ENCODE measurements at places on chromosomes 2 and 18.
A peak's percentile ranks its signal among the peaks of the same experiment; 100 is the strongest.

DNA sequence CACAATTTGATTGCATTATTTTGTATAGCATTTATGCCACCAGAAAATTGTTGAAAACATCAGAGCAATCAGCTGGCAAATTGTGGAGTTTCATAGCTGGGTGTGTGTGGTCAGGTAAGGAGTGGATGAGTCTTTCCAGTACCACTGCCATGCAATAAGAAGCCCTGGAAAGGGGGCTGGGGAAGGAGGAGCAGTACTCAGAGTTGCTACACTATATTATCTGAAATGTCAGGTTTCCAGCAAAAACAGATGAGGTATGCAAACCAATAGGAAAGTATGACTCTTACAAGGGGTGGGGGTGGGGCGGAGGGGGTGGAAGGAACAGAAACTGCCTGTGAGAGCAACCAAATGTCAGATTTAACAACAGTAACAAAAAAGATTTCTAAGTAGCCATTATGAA lies 112.2 kb downstream of the SOS1 start:
- no peak for DNase-seq

GRCh38 chr18:76707534-76707933 lies 114.8 kb upstream of the ZNF236 start:
- DNase-seq: no peak

GRCh38 chr2:167572883-167573619 lies 674.3 kb downstream of the STK39 start:
- DNase-seq: no peak

DNA sequence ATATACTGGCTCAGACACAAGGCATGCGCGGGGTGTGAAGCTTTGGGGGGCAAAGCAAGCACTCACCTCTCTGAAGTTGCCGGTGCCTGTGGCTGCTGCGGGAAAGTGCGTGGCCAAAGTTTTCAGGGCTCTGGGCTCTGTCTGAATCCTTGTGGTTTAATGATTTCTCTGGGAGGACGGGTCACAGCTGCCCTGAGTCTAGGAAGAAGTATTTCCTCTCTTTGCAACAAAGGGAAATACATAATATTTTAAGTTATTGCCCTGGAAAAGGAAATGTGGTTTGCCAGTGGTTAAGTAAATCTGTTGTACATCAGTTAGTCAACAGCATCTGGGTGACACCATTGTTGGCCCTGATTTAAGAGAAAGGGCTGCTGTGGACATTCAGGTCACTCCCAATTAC lies 56.7 kb upstream of the ZDBF2 start:
- DNase-seq: no peak

DNA sequence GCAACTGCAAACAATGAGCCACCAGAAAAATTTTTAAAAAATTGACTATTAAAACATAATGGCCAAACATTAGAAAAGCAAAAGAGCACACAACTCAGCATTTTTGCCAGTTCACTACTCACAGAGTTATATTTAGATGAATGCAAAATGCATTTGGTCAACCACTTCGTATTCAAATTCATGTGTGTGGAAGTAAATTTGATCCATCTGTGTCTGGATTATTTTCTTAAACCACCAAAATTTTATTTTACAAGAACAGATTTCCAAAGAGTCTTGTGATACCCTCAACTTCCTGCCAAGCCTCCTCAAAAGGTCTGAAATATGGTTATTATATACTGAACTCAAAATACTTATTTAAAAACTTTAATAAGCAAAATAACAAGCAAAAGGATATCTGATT lies 57.4 kb downstream of the PPP1R1C start:
- no peak for DNase-seq

DNA sequence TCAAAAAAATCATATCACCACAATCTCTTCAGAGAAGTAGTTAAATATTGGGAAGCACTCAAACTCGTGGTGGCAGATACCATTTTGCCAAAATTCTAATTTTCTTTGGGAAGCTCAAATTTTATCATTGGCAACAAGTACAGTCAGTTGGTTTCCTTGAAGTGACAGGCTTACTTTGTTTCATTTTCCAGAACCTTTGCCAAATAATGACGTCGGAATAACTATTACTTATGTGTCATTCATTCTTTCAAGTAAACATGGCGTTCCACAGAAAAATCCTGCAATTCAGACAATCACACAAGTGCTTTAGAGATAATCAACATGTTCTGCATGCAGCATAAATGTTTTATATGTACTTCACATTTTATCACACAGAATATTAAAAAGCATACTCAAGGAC lies 5.4 kb downstream of the TTLL4 start:
- DNase-seq: no peak

GRCh38 chr2:60410456-60411146 lies 142.9 kb downstream of the BCL11A start:
- DNase-seq: no peak

DNA sequence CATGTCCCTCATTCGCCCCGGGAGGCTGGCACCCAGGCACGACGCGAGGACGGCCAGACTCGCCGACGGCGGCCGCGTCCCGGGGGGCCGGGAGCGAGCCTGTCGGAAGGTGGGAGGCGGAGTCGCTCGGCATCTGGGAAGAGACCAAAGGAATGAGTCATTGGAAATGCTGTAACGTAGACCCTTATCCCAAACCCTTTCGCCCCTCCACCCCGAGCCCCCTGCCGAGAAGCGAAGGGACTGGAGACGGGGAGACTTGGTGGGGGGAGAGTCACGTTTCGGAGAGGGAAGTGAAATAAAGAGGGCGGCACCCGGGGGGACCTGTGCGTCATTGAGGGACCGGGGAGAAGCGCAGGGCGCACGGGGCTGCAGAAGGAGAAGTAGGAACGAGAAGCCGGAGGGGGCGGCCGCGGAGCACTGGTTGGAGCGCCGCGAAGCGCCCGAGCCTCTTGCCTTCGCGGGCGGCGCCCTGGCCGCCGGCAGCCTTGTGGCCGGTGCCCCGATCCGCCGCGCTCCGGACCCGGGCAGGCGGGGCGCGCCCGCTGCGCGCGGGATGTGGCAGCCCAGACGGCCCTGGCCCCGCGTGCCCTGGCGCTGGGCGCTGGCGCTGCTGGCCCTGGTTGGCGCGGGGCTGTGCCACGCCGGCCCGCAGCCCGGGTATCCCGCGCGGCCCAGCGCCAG lies at the start of gene EMILIN2:
Gene EMILIN2 (plus strand): TSS at position 371 of the 681 bp plus-strand sequence. CDS start 183 bp downstream, at position 554.
- peak; percentile 52 for DNase-seq

DNA sequence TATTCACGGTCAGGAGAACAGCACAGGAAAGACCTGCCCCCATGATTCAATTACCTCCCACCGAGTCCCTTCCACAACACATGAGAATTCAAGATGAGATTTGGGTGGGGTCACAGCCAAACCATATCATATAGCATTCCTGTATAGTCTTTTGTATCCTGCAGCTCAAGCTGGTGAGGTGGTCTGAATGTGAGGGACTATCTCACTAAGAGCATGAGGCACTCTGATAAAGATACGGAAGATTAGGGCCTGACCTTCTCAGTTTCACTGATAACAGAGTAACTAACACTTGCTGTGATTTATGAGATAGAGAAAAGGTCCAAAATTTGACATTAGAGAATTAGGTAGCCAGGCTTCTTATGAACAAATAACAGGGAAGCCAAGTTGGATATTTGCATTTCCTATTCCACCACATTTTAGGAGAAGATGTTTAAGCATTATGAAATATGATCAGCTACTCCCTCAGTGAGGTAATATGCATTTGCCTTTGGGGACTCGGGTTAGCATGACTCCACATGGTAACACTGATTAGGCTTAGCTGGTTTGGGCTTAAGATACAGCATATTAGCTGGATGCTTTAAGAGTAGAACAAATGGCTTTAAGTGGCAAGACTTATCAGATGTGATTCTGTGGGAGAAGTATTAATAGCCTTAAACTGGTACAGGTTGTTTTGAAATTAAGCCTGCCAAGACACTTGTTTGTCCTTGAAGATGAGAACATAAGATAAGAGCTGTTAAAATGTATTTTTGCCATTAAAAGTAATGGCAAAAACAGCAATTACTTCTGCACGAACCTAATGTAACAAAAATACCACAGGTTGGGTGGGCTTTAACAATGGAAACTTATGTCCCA lies 106.9 kb upstream of the MSTN start:
- no peak for DNase-seq

DNA sequence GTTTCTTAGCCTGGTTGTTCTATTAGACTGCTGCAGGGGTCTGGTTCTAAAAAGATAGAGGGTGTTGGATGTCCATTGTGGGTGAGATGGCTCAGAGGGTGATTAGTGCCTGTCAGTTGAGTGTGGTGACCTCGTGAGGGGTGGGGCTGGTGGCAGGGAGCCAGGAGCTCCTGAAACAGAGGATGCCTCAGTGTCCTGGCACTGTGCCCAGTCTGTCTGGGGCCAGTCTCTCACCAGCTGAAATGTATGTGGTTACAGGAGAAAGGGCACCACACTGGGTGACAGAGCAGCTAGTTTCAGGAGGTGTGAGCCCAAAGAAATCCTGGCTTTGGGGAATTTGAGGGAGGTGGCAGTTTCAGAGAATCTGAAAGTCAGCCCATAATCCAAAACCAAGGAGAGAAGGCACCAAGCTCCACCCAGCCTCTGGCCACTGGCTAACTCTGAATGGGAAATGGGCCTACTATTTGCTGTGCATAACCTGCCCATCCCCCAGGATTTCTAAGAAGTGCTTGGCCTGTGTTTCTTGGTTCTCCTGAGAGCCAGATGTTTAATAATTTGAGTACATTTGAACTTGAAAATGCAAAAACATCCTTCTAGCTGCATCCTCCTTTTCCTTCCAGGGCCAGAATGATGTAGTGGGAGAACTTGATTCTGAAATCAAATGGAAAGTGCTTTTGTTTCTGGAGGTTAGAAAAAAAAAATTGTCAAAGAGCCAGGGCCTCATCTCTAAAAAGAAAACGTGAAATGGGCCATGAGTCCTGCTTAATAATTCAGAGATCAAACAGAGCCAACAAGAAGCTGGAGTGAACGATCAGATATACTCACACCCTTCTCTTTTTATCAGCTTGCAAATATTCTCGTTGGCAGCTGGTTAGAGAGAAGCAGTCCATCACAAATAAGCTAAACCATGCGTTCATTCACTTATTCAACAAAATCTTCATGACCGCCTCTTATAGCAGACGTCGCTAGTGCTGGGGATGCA lies 92.3 kb downstream of the B3GNT2 start:
- peak; percentile 62 for DNase-seq

DNA sequence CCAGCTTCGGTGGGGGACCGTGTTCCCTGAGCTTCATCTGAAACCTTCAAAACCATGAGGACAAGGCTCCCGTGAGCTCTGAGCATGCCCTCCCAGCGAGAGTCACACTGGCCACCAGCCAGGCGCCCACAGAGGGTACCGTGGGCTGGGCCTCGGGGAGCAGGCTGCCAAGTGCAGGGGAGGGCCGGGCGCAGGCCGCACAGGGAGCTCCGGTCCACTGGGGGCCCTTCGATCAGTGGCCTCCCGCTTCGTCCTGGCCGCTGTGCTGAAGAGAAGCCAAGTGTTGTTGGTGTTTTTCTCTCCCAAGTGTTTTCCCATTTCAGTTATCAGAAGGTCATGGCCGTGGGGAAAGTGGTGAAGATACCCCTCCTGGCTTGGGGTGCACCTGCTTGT lies 144.4 kb downstream of the PTGR3 start:
- DNase-seq: no peak

DNA sequence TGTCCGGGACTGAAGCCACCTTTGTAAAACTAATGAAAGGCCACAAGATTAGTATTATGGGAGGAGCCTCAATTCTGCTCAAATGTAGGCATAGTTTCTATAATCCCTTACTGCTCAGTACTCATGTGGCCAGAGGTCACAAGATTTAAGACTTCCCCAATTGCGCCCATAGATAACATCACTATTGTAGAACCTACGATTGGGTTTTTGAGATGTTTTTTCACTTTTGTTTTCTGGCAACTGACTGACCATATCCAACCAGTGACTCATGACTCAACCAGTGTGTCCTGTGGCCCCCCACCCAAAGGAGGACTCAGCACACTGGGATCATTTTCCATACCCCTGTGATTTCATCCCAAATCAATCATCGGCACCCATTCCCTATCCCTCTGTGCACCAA lies 15.2 kb upstream of the TSPYL6 start:
- DNase-seq: no peak

DNA sequence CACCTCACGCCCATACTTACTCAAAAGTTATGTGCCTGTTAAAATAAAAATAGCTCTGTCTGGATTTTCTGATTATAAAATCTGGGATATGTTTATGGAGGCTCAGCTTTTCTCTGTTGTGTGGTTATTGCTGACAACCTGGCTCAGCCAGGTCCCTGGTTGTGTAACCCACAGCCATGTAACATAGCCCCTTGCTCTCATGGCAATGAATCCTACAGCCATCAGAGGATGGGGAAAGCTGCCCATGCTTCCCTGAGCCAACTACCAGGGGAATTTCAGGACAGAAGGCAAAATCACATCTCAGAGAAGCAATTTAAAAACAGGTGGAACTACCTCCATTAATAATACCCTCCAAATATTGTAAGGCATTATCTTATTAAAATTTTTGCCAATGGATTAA lies 29.7 kb downstream of the ST8SIA5 start:
- no peak for DNase-seq

- no peak for DNase-seq
Observed at GRCh38 chr2:114031605-114032505, 142.0 kb downstream of the ACTR3 start.

GRCh38 chr2:241866790-241867645 lies 2.5 kb upstream of the RTP5 start:
- no peak for DNase-seq

DNA sequence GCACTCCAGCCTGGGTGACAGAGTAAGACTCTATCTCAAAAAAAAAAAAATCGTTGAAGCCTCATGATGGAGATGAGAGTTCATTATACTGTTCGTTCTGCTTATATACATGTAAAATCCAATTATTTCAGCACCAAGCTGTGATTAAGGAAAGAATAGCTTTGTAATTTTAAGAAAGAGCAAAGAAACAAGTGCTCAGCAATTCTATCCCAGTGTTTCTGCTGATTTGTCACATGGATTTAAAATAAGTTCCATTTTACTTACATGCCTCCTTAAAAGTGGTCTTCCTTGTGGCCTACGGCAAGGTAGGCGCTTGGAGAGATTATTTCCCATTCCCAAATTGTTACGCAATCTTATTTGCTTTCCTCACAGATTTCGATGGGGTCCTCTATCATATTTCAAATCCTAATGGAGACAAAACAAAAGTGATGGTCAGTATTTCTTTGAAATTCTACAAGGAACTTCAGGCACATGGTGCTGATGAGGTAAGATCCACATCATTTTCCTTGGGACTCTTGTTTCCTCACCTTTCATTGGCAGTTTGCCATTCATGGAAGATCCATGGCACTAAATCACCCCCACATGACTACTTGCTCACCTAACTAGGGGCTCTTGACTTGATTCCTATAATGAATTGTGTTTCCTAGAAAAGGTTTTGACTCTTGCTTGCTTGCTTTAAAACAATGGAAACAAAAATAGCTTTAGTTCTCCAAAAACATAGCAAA lies 11.5 kb downstream of the ARPC2 start:
- DNase-seq: no peak

GRCh38 chr2:196284866-196285557 lies 113.6 kb upstream of the STK17B start:
- no peak for DNase-seq

DNA sequence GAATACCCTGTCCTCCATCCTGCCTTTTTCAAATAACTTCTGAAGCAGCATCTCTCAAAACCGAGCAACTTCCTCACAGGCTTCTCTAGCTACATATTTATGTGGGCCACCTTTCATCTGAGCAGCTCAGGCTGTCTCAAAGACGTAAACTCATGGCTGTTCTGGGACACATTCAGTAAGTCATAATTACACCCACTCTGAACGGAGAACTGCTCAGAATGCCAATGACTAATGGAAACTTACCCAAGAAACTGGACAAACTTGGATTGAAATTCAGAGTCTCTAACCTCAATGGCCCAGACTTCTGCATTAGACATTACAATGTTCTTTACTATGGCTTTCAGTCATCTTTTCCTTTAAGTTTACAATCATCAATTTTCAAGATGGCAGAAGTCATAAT lies 145.2 kb downstream of the RAD51AP2 start:
- DNase-seq: no peak

Measured in CD4-positive, alpha-beta T cell treated with Interleukin-21 for 1 hour (primary cell).